Heart right ventricle (tissue), 16 donors: ENCODE measurements at places on chromosomes 7 and 10. TPM values are rescaled to one million over a fixed set of nuclear protein-coding genes. Genes with fewer than 3 reads are reported as not detected.

DNA sequence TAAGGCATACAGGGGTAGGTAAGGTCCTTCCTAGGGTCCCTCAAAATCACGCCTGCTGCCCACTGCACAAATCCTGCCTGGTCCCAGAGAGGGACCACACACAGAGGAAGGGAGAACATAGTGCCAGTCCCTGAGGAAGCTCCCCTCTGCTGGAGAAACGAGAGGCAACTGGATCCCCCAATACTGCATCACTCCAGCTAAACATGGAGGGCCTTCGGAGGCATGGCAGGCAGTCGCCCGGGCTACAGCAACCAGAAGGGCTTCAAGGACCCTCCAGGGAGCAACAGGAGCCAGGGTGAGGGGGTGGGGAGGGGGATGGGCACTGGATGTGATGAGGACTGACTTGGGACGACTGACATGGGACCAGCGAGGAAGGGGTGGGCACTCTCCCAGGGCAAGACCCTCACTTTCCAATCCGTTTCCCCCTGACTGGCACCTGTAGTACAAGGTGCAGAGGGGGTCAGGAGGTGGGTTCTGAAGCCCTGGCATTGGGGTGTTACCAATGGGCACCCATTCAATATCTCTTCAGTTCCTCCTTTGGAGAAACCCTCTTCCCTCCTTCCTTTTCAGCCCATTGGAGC is 21.7 kb downstream of the DDIT4 start:
- DNase-seq = no peak

DNA sequence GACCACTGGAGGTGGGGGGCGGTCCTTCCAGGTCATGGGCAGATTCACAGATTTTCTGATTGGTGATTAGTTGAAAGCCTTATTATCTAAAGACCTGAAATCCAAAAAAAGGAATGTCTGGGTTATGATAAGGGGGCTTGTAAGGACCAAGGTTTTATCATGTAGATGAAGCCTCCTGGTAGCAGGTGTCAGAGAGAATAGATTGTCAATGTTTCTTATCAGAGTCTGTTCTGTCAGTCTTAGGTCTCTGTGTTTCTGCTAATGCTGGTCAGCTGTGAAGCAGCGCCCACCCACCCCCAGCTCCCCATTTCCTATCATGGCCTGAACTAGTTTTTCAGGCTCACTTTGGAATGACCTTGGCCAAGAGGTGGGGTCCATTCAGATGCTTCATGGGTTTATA is 21.2 kb downstream of the TES start:
- no peak for DNase-seq

DNA sequence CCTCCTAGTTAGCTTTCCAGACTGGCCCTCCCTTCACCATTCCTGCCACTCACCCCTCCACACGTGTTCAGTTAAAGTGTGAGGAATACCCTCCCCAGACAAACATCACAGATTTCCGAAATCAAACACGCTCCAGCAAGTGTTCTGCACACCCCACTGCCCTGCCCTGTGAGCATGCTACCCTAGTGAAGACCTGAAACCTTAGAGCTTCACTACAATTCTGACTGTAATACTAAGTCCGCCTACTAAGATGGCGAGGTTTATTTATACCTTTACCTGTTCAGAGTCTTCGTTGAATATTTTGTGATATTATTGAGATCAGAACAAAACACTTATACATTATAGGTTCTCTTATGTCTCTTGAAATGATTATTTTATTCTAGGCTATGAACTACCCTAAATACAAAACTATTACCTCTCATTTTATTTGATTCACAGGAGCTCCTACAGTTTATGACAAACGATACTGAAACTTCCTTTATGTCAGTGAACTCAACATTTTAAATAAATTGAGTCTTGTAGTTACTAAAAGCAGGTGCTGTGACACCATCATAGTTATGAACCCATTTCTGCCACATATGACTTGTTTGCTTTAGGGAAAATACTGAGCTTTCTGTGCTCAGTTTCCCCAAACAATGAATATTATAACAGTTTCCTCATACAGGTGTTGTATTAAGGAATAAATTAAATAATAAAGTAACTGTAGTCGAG is 8.6 kb downstream of the SCIN start:
- DNase-seq = no peak

GRCh38 chr7:51262796-51263531 is 53.6 kb downstream of the COBL start:
- no peak for DNase-seq

- DNase-seq = no peak
Measured at GRCh38 chr10:66192162-66192831, 733.5 kb upstream of the LRRTM3 start.

- no peak for DNase-seq
Measured at GRCh38 chr7:4707217-4707741, 25.2 kb downstream of the FOXK1 start.

DNA sequence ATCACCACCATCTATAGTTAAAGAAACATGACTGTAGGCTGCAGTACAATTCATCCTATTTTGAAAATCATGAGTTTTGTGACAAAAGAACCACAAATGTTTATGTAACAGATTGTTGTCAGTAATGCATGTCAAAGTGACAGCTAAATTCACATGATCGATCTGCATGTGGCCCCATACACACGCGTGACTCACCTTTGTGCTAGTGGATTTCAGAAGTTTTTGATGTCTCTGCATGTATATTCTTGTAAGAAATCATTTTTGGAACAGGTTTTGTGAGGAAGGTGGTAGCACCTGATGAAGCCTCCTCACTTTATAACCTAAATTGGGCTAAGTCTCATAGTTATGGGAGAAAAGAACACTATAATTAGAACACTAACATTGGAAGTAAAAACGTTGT is 17.1 kb downstream of the RNF32 start:
- no peak for DNase-seq

GRCh38 chr7:131164025-131164925 is 163.4 kb upstream of the MKLN1 start:
- DNase-seq = no peak

GRCh38 chr7:118186501-118186900 is 2.5 kb downstream of the LSM8 start:
- no peak for DNase-seq

- no peak for DNase-seq
Measured at GRCh38 chr10:85620807-85621206, 745.8 kb downstream of the GRID1 start.

DNA sequence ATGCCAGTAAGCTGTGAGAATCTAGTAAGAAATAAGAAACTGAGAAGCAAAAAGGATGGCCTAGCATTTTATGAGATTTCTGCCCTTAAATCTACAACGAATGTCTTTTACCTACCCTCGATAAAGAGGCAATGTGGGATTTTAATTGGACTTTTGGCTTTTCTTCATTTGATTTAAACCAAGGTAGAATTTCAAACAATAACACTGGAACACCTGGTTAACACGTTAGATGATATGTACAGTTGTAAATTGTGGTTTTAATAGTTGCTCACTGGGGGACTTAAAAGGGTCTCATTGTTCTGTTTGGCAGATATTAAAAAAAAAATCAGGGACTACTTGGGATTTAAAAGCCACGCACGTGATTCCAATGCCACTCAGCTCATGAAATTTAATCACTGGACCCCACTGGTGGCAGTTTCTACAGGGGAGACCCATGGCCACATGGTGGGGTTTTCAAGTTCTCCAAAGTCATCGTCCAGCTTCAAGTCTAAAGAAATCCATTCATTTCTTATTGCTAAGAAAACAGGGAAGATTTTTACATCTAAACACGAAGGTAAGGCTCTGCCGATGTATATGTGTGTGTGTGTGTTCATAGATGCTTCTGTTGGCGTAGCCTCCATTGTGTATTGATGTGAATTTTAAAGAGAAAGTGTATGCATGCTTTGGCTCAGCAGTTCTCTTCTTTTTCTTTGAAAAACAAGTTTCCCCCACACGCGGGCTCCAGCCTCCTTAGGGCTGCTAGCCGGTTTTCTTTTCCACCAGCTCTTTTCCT is 588.6 kb upstream of the MKI67 start:
- no peak for DNase-seq

- DNase-seq = no peak
Measured at GRCh38 chr10:47396311-47396717, 12.2 kb upstream of the ZNF488 start.

GRCh38 chr7:73349763-73350162 is 21.8 kb downstream of the FKBP6 start:
- DNase-seq = no peak

DNA sequence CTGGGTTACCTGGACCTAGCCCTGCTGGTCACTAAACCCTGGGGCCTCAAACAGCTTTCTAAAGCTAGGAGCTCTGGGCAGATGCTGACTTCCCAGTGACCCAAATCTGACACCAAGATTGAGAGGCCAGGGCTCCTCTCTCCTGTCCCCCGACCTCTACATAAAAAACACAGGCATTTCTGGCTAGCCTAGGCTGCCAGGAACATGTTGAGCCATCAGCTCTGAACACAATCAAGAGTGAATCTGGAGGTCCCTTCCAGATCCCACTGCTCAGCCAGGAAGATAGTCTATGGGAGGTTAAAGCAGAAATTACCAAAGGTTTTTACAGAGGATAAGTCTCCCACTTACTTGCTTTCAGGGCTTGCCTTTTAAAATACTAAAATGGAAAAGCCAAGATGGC is 22.1 kb upstream of the PDE1C start:
- DNase-seq = no peak

GRCh38 chr10:7014721-7015120 is 396.1 kb downstream of the SFMBT2 start:
- no peak for DNase-seq

DNA sequence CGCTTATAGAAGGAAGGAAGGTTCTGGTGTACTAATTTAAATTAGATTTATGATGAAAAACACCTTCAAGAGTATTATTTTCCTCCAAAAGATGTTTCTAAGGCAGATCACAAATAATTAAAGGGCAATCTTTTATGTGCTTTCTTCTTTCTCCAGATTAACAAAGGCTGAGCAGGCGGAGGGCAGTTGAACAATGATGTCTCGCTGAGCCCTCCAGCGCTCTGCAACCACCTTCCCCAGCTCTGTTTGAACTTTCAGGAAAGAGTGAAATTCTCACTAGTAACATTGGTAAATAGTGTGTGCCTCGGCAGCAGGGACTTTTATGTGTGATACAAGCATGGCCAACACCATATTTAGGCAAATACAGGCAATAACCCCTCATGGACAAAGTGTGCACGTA is 379.1 kb upstream of the MKI67 start:
- DNase-seq = no peak

DNA sequence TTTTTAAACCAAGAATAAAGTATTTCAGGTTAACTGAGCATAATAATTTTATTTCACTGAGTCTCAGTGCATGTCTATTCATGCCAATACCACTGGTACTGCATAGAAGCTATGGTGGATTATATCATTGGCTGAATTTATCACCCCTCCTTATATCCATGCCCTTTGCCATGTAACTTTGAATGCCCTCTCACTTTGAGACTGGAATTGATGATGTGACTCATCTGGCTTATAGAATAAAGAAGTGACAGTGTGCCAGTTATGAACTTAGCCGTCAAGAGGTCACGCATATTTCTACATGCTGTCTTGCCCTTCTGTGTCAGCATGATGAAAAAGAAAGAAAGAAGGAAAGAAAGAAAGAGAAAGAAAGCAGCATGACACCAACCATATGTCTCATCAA is 20.7 kb upstream of the ABLIM1 start:
- no peak for DNase-seq

DNA sequence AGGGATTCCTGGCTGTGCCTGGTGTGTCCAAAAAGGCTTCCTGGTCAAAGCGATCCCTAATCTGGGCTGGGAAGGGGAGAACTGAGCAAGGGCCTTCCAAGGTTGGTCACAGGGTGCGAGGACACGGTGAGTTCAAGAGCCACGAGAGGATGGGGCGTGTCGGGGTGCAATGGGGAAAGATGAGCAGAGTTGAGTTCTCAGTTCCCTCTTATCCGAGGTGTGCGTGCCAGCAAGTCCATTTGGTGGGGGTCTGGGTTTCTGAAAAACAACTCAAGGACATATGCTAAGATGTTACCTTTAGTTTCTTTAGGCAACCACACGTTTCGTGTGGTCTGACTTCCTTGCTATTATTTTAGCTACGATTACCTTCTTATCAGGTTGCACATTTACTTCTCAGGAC is 1.3 kb downstream of the ZNF775 start:
- no peak for DNase-seq

DNA sequence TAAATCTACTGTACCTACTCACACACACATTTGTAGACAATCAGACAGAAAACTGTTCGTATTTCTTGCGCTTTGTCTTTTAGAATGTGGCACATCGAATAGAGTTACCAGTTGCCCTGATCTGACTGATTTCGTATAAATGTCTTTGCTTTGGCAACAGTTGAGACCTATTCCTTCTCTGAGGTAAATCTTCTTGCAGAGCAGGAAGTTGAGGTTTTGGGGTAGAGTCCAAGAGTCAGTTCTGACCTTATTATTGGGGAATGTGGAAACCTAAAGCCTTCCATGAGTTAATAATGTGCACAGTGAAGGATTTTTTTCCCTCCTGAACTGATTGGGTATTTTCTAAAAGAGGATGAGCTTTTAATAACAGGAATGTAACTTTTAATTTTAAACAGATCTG is 135.3 kb downstream of the KIAA1217 start:
- no peak for DNase-seq

- DNase-seq = no peak
Measured at GRCh38 chr7:114444196-114444595, 29.6 kb downstream of the FOXP2 start.

GRCh38 chr7:155973451-155973997 is 161.3 kb upstream of the SHH start:
- DNase-seq = no peak

DNA sequence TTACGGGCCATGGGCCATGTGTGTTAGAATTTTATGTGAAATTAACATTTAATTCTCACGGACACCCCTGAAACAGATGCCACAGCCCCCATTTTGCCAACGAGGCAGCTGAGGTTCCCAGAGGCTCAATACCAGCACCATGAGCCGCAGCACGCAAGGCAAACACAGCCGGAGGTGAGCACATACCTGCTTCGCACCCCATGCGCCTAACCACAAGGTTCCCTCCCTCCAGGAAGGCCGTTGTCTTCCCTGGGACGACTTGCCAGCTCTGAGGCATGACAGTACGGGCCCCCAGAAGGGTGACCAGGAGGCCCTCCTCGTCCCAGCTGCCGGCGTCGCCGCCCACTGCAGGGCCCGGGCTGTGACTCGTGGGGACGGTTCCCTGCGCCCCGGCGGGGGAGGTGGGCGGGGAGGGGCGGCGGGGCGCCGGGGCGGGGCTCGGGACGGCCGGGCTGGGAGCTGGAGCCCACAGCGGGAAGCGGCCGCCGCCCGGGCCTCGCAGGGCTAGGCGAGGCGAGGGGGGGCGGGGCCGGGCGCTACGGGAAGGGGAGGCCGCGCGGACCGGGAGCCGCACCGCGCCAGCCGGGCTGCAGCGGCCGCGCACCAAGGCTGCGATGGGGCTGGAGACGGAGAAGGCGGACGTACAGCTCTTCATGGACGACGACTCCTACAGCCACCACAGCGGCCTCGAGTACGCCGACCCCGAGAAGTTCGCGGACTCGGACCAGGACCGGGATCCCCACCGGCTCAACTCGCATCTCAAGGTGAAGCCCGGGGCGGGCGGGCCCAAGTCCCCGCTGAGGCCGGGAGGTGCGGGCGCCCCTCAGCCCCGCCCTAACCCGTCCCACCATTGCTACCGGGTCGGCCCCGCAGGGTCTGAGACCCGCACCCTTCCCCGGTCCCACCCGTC is at the start of gene CAV2:
Gene CAV2, plus strand, starts transcription at position 571 of the 910 bp plus-strand sequence. Its CDS starts 44 bp downstream, at position 615.
- peak; percentile 82 for DNase-seq

Gene MLXIPL
- 0.28 TPM for total RNA-seq

Gene HOXA3
- total RNA-seq = 1.5 TPM

Gene UPK3B
- total RNA-seq = not detected

Gene TMEM72
- 0.22 TPM for total RNA-seq

Gene NEURL1
- 0.17 TPM for total RNA-seq

Gene FAM180A
- total RNA-seq = 26.5 TPM

Gene FLNC
- total RNA-seq = 617 TPM

Gene LIPJ
- total RNA-seq = 0.39 TPM

Gene CLRN3
- total RNA-seq = not detected

Gene ABCC2
- 0.13 TPM for total RNA-seq

Gene ICA1
- total RNA-seq = 67.2 TPM

Gene NKX1-2
- not detected for total RNA-seq

Gene FAM237B
- not detected for total RNA-seq
